ENCODE measurements at places on chromosomes 3 and 15. TPM values are rescaled to one million over a fixed set of nuclear protein-coding genes. Genes with fewer than 3 reads are reported as not detected.
A peak's percentile ranks its signal among the peaks of the same experiment; 100 is the strongest.

Gene ITIH4
- total RNA-seq = 12.0 TPM

Gene ANKUB1
- total RNA-seq = not detected

DNA sequence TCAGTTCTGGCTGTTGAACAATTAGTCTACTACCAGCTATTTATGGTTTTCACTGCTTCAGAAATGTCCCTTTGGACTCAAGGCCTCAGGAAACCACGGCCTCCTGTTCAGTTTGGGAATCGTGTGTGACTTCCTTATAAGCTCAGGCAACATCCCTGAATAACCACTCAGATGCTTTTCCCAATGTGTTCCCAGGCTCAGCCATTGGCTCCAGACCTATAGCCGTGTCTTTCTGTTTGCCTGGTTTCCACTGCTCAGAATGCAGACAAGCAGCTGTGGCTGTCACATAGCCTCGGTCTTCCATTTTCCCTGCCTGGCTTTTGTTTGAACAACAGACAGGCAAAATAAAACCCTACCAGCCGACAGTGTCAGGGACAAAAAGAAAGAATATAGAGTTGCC lies 63.2 kb upstream of the ATP2B2 start:
- no peak for DNase-seq
- H3K27me3 ChIP-seq = peaks cover 60% of the 10 kb centered on the region
- no peaks in the 10 kb centered on the region for H3K4me1 ChIP-seq
- no peak overlapping the region for H3K27ac ChIP-seq
- H3K4me3 ChIP-seq = no peak overlapping the region

GRCh38 chr15:90295270-90295648 lies 29.8 kb downstream of the NGRN start:
- H3K27ac ChIP-seq = no peak overlapping the region
- no peaks in the 10 kb centered on the region for H3K36me3 ChIP-seq
- H3K4me1 ChIP-seq = peaks cover 8% of the 10 kb centered on the region
- no peaks in the 10 kb centered on the region for H3K27me3 ChIP-seq
- H3K4me3 ChIP-seq = no peak overlapping the region
- no peak for DNase-seq

DNA sequence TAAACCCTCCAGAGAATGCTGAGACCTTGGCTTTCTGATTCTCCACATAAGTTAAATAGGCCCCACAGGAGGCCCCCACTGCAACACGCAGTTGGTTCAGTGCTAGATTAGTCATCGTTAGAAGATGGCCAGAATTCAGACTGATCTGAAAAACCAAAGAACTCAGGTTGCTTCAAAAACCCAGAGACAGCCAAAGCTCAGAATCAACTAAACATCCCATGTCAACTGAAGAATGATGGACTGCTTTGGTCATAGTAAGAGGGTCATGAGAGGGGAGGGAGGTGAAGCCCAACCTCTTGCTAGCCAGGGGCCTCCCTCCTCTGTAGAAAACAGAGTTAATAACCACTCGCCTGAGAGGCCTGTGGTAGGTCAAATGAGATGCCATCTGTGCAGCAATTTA lies 93.1 kb downstream of the AKAP13 start:
- peak overlapping the region; percentile 40 for H3K27ac ChIP-seq
- DNase-seq = no peak
- peaks cover 26% of the 10 kb centered on the region for H3K4me1 ChIP-seq
- no peak overlapping the region for H3K4me3 ChIP-seq

- no peak for DNase-seq
- no peak overlapping the region for H3K4me3 ChIP-seq
- H3K27me3 ChIP-seq = peaks cover 3% of the 10 kb centered on the region
- no peak overlapping the region for H3K27ac ChIP-seq
Observed at GRCh38 chr3:52774066-52774713, 3.2 kb upstream of the ITIH1 start.

GRCh38 chr15:68210821-68211655 lies 5.9 kb upstream of the CALML4 start:
- H3K27ac ChIP-seq = no peak overlapping the region
- peaks cover 2% of the 10 kb centered on the region for H3K36me3 ChIP-seq
- DNase-seq = no peak
- H3K27me3 ChIP-seq = no peaks in the 10 kb centered on the region
- H3K4me1 ChIP-seq = no peaks in the 10 kb centered on the region

DNA sequence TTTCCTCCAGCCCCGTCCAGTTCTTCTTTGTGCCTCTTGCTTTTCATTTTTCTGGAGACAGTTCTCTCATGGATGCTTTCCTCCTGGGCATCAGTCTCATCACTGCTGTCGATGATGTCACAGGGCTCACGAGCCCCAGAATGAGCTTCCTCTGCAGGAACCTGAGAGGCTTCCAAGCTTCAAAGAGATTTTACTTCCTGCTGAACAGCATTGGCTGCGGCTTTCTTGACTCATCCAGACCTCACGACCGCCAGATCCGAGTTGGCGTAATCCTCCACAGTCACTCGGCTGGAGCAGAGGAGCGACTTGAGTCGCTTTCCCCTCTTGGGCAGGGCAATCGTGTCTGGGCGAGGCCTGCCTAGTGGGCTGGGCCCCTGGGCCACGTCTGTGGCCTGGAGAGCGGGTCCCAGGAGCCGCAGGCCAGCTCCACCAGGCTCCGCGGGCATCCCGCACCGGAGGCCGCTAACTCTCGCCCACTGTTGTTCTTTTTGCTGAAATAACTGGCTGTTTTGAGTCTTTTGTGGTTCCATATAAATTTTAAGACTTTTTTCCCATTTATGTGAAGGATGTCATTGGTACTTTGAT lies 20.8 kb upstream of the FAN1 start:
- H3K4me1 ChIP-seq = no peaks in the 10 kb centered on the region
- H3K27ac ChIP-seq = no peak overlapping the region
- no peaks in the 10 kb centered on the region for H3K36me3 ChIP-seq
- peaks cover 13% of the 10 kb centered on the region for H3K27me3 ChIP-seq

- peaks cover 2% of the 10 kb centered on the region for H3K4me1 ChIP-seq
- no peak overlapping the region for H3K27ac ChIP-seq
- H3K4me3 ChIP-seq = no peak overlapping the region
- no peak for DNase-seq
Observed at GRCh38 chr3:128004661-128005060, 47.6 kb upstream of the SEC61A1 start.

GRCh38 chr3:184791171-184791570 lies 20.8 kb upstream of the VPS8 start:
- peaks cover 19% of the 10 kb centered on the region for H3K4me1 ChIP-seq
- H3K27me3 ChIP-seq = no peaks in the 10 kb centered on the region
- no peak for DNase-seq

- H3K4me1 ChIP-seq = peaks cover 4% of the 10 kb centered on the region
- H3K27ac ChIP-seq = peak overlapping the region; percentile 23
- H3K27me3 ChIP-seq = peaks cover 4% of the 10 kb centered on the region
- no peaks in the 10 kb centered on the region for H3K36me3 ChIP-seq
- no peak overlapping the region for H3K4me3 ChIP-seq
Observed at GRCh38 chr3:117473981-117474538, 764.5 kb downstream of the TUSC7 start.

All from mesothelial cell of epicardium (in vitro differentiated cells).